Stimulated activated CD8-positive, alpha-beta memory T cell treated with anti-CD3 and anti-CD28 coated beads, Interleukin-4, amount 100 ng/mL, for 4 hours (primary cell): ENCODE measurements at places on chromosomes 2 and 18.

- no peak for DNase-seq
Measured at GRCh38 chr2:201118961-201119854, 3.2 kb downstream of the CFLAR start.

DNA sequence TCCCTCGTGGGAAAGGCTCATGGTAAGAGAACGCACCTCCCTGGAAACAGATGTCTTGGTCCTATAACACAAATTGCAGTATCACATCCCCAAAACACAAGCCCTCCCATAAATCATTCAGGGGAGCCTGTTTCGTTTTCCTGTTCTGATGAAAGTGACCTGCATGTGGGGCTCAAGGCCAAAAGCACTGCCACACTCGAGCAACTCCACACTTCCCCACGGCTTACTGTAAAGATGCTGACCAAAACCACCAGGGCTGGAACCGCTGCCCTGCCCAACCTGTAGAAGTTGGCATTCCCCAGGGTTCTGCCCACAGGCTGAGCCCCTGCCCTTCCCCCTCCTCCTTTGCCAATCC is 139.7 kb downstream of the BCL11A start:
- DNase-seq: no peak

- DNase-seq: no peak
Measured at GRCh38 chr2:32058130-32058529, 5.2 kb upstream of the SPAST start.

- no peak for DNase-seq
Measured at GRCh38 chr2:37589298-37589697, 82.1 kb downstream of the CDC42EP3 start.

- no peak for DNase-seq
Measured at GRCh38 chr18:12074736-12075135, 18.9 kb upstream of the ANKRD62 start.

GRCh38 chr18:12621742-12622306 is 36.1 kb downstream of the SPIRE1 start:
- DNase-seq: no peak

GRCh38 chr2:200351815-200352214 is 45.3 kb downstream of the SPATS2L start:
- DNase-seq: no peak

DNA sequence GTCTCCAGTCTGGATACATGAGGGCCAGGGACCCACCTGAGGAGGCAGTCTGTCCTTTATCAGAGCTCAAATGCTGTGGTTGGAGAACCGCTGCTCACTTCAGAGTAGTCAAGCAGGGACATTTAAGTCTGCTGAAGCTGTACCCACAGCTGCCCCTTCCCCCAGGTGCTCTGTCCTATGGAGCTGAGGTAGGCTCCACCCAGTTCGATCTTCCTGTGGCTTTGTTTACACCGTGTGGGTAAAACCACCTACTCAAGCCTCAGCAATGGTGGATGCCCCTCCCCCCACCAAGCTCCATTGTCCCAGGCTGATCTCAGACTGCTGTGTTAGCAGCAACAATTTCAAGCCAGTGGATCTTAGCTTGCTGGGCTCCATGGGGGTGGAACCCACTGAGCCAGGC is 731.4 kb upstream of the HS6ST1 start:
- no peak for DNase-seq

DNA sequence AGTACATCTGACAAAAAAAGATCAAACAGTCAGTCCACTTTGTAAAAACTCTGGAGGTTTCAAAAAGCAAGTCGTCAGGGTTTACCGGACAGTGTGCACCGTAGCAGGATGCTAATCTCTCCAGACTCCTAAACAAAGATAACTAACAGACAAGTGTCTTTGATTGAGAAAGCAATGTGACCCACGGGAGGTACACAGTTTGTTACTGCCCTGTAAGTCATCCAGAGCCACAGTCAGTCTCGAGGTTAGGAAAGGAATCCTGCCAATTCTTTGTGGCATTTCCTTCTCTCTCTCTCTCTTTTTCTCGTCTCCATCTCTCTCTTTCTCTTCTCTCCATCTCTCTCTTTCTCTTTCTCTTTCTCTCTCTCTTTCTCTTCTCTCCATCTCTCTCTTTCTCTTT is 42.8 kb downstream of the LRRTM4 start:
- DNase-seq: no peak

DNA sequence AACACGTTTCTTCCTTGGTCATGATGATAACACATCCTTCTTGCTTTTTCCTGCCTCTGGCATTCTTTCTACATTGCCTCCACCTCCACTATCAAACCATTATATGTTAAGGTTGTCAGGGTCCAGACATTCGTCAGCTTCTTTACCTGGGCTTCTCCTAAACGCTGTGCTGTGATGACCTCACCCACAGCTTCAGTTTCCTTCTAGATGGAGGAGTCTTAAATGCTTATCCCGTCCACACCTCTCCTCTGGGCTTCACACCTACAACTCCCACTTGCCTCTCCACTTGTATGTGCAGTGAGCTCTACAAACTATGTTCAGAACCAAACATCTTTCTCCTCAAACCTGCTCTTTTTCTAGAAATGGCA is 666 bp upstream of the STAT1 start:
- no peak for DNase-seq

GRCh38 chr2:64487256-64488049 is 33.5 kb downstream of the LGALSL start:
- DNase-seq: no peak

DNA sequence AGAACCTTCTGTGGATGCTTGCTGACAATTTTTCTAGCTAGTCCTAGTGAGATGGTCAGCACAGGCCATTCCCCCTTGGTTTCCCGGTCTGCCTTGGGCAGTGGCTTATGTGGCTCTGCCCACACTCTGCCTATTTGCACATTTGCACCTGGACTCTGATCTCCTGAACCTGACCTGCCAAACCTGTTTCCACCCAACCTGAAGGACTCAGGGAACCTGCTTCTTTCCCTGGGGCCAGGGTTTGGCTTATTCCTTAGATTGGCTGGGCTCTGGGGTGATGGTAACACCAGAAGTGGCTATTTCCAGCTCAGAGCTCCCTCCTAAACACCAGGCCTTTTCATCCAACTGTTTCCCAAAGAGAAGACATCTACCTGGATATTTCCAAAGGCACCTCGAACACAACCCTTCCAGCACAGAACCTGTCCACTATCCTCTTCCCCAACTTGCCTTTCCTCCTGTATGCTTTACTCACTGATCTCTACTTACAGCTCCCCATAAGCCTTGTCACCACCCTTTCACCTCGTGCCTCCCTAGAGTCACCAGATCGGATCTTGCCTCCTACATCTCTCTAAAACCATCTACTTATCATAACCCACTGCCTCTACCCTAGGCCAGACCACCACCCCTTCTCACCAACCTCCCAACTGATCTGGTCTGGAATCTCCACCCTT is 5.8 kb upstream of the MTA3 start:
- DNase-seq: no peak

GRCh38 chr18:24773101-24773500 is 312.7 kb downstream of the HRH4 start:
- no peak for DNase-seq

- DNase-seq: no peak
Measured at GRCh38 chr2:212692466-212692865, 153.9 kb upstream of the ERBB4 start.

DNA sequence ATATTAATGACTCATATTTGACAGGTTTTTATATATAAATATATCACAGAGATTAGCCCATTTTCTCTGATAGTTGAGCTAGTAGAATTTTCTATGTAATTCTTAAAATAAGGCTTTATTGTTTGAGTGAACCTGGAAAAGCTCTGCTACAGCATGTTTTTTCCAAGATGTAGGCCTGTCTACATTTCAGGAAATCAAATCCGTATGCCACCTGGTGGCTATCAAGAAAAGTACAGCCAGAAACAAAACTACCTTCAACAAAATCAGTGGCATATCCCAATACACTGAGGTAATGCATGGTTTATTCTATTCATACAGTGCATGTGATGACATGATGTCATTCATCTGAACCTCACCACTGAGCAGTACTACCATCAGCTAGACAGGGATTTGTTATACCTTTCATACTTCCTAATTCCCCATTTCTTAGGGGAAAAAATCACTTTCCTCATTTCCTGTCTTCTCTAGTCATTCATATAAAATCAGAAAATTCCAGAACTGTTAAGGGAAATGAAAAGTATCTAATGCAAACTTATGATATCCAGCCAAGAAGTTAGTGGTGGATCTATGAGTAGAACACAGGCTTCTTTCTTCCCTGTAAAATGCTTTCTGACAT is 310.4 kb upstream of the SYT4 start:
- DNase-seq: no peak
